Activated naive CD4-positive, alpha-beta T cell treated with anti-CD3 and anti-CD28 coated beads, Interleukin-2, amount 50 U/mL, for 72 hours (primary cell): ENCODE measurements at places on chromosomes 12 and 14. TPM values are rescaled to one million over a fixed set of nuclear protein-coding genes. Genes with fewer than 3 reads are reported as not detected.

The RASSF9 gene
- total RNA-seq: not detected

The TAS2R42 gene
- not detected for total RNA-seq

The TAS2R7 gene
- not detected for total RNA-seq

The PPP4R4 gene
- 8.7 TPM for total RNA-seq

The PTPRQ gene
- not detected for total RNA-seq

The KRT84 gene
- total RNA-seq: not detected
